Mesenteric fat pad (tissue), 1 donor: ENCODE measurements at places on chromosomes 12 and 14. TPM values are rescaled to one million over a fixed set of nuclear protein-coding genes. Genes with fewer than 3 reads are reported as not detected.

The FLVCR2 gene
- total RNA-seq: 9.5 TPM

The KRT77 gene
- total RNA-seq: not detected

The SLC25A47 gene
- not detected for total RNA-seq

The SDSL gene
- total RNA-seq: 5.7 TPM

The CLEC2A gene
- total RNA-seq: not detected

The DAO gene
- total RNA-seq: not detected

The HOXC5 gene
- total RNA-seq: 0.55 TPM

The SLC8A3 gene
- total RNA-seq: 0.16 TPM

The LYZ gene
- 81.9 TPM for total RNA-seq

The SYT1 gene
- 0.87 TPM for total RNA-seq

The GMPR2 gene
- total RNA-seq: 46.5 TPM

The OTUB2 gene
- 1.2 TPM for total RNA-seq

The GPR162 gene
- 7.0 TPM for total RNA-seq

The LBHD2 gene
- 3.1 TPM for total RNA-seq

The KRT85 gene
- total RNA-seq: not detected

The VRTN gene
- total RNA-seq: not detected

The GDF3 gene
- 0.26 TPM for total RNA-seq

The LRTM2 gene
- total RNA-seq: not detected

The ACSM4 gene
- total RNA-seq: not detected

The ADAM21 gene
- 0.13 TPM for total RNA-seq

The HOXC11 gene
- not detected for total RNA-seq

The CELA1 gene
- not detected for total RNA-seq

The RFC5 gene
- 5.7 TPM for total RNA-seq

The TPPP2 gene
- not detected for total RNA-seq

The CLEC4D gene
- 4.8 TPM for total RNA-seq

The BMAL2 gene
- 3.2 TPM for total RNA-seq

The MOAP1 gene
- 18.7 TPM for total RNA-seq

The CD69 gene
- total RNA-seq: 11.9 TPM

The TAS2R13 gene
- total RNA-seq: 1.2 TPM

The NYNRIN gene
- 11.7 TPM for total RNA-seq

The PRB2 gene
- not detected for total RNA-seq

The GATC gene
- 27.7 TPM for total RNA-seq

The DBX2 gene
- total RNA-seq: 0.32 TPM

The HCAR2 gene
- 33.6 TPM for total RNA-seq

The SPATA7 gene
- total RNA-seq: 7.3 TPM

The SERPINA12 gene
- not detected for total RNA-seq

The B3GNT4 gene
- total RNA-seq: not detected

The SIX4 gene
- total RNA-seq: 1.9 TPM

The POTEG gene
- not detected for total RNA-seq

The LGR5 gene
- total RNA-seq: 0.22 TPM

The CLEC2B gene
- total RNA-seq: 17.1 TPM

The TRPV4 gene
- 3.5 TPM for total RNA-seq
